Stimulated activated CD4-positive, alpha-beta T cell treated with anti-CD3 and anti-CD28 coated beads, Interleukin-4, amount 100 ng/mL, for 1 hour (primary cell): ENCODE measurements at places on chromosomes 4 and X.

GRCh38 chrX:85517994-85518718 is 138.7 kb upstream of the POF1B start:
- DNase-seq: no peak

GRCh38 chr4:98581126-98581525 is 77.3 kb downstream of the TSPAN5 start:
- DNase-seq: no peak

GRCh38 chr4:153927451-153927850 is 138.6 kb upstream of the SFRP2 start:
- no peak for DNase-seq

- no peak for DNase-seq
Measured at GRCh38 chr4:181702864-181703495, 540.2 kb upstream of the TENM3 start.

DNA sequence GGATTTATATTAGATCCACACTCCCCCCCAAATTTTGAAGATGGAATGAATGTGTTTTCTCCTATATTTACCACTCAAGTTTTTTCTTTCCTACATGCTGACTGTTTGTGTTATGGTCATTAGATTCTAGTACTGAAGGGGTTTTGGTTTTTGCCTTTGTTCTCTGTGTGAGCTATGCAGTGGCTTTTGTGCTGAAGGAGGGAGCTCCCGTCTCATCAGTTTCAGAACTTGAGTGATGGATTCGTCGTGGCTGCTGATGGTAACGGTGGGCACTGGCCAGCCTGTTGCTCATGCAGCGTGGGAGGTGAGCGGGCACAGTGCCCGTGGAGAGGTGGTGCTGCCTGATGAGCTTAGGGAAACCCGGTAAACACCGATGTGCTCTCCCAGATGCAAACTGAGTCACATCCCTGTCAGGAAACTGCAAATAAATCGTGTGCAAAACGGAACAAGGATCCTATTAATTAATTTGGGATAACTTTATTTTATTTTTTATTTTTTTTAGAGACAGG is 101.5 kb downstream of the SORBS2 start:
- no peak for DNase-seq

- no peak for DNase-seq
Measured at GRCh38 chr4:81030061-81030980, at the start of gene BMP3. Gene BMP3 (plus strand): TSS chr4:81030708. CDS start chr4:81031285, 577 bp downstream.

DNA sequence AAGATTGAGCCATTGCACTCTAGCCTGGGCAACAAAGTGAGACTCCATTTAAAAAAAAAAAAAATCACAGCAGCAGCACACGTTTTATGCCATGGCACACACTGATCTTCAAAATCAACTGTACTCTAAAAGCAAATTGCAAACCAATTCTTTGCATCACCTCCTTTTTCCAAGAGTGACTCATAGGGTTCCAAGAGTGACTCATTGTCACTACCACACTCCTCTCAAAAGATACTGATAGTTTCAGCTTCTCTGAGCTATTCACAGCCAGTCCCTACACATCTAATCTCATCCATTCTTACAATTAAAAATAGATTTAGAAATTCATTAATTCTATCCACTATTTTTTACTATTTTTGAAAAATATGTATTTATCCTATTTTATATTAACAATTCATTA is 1494.9 kb upstream of the AGA start:
- DNase-seq: no peak

GRCh38 chr4:176925962-176926361 is 133.2 kb upstream of the VEGFC start:
- no peak for DNase-seq

DNA sequence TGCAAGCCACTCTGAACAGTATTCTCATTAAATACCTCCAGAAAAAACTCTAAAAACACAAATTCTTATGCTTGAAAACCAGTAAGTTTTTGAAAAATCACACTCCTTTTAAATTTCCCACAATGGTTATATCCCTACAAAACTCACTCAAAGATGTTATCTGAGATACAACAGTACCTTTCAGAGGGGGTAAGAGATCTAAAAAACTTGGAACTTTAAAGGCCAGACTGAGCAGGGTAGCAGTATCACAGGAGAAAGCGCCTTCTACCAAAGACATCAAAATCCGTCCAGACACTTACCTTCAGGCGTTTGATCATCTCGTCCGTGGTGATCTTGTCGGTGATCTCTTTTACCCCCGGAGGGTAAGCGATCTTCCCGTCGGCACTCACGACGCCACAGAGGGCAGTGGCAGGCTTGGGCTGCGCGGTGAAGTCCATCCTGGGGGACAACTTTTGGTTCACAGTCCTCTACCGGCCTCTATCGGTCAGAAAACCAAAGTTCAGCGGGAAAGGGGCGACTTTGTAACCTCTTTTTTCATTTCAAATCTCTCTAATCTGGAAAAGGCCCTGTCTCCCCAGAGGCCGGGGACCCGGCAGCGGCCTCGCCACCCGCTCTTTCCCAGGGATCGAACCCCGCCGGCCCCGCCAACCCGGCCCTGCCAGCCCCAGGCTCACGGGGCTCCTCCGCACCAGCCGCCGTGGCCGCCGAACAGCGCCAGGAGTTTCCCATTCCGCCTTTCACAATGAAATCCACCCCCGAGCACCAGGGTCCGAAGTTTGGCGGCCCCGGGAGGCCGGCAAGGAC is 1.4 kb downstream of the PDS5A start:
- peak; percentile 53 for DNase-seq

DNA sequence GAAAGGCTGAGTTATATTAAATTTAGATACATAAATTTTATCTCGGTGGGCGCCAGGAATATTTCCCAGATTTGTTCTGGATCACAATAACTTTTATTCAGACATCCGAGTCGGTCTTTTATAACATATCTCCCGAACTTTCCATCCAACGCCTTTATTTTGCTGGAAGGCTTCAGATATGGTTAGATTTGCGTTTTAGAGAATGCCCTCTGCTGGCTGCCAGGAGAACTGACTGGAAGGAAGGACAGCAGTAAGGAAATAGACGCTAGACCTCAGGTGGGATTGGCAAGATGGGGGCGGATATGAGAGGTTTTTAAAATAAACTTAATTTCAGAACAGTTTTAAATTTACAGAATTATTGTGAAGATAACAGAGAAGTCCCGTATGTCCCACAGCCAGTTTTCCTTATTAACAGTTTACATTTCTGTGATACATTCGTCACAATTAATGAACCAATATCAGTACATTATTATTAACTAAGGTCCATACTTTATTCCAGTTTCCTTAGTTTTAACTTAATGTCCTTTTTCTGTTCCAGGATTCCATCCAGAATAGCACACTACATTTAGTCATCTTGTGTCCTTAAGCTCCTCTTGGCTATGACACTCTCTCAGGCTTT is 4.6 kb upstream of the KANTR start:
- DNase-seq: peak; percentile 28

DNA sequence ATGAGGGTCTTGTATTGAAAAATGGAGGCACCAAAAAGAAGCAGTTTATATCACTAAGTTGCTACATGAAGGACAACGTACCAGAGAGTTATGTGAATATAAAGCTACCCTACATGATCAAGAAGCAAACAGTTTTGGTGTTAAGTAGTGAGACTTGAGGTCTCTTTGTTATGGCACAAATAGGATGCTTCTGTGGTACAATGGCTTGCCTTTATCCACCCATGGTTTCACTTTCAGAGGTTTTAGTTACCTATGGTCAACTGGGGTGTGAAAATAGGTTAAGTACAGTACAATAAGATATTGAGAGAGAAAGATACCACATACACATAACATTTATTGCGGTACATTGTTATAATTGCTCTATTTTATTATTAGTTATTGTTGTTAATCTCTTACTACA is 229.2 kb upstream of the SLIT2 start:
- DNase-seq: no peak

- no peak for DNase-seq
Measured at GRCh38 chrX:129790808-129791207, 11.1 kb downstream of the SASH3 start.

DNA sequence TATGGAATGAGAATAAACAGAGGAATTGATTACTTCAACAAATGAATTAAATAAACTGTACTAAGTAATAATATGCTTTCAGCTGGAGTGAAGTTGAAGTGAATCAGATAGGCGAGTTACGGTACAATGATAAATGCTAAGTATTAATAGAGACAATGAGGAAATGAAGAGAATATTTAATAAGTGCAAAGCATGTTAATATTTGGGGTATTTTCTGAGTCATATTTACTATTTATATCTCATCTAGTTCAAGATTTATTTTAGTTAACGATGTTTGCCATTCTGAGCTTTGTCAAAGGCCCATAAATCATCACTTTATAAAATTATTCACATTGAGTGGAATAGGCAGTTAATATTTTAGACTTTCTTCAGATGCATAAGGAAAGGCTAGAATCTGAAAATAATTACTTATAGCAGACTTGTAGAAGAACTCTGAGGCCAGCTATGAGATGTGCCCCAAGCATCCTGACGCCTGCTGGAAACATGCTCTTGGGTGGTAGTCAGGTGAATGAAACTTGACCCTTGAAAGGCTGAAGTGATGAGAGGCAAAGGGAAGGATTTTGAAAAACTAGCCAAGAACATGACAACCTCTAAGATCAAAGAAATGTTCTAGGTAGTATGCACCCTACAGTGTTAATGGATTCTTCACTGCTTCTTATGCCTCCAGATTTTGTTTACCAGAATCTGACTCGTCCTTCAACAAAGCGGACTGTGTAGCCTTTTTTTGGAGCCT is 133.8 kb upstream of the STIM2 start:
- no peak for DNase-seq

- no peak for DNase-seq
Measured at GRCh38 chr4:79526641-79527565, 118.9 kb upstream of the GK2 start.

DNA sequence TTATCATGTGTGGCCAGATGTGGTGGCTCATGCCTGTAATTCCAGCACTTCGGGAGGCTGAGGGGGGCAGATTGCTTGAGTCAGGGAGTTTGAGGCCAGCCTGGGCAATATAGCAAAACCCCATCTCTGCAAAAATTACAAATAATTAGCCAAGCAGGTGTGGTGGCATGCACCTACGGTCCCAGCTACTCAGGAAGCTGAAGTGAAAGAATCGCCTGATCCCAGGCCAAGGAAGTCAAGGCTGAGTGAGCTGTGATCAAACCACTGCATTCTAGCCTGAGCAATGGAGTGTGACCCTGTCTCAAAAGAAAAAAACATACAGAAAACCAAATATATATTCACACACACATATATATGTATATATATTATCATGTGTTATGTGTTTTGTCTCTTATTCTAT is 15.0 kb downstream of the APELA start:
- no peak for DNase-seq

- DNase-seq: no peak
Measured at GRCh38 chr4:38565271-38566199, 98.5 kb upstream of the KLF3 start.

GRCh38 chrX:109351557-109351956 is 130.3 kb downstream of the GUCY2F start:
- no peak for DNase-seq

- DNase-seq: no peak
Measured at GRCh38 chrX:133543654-133544053, 128.4 kb upstream of the GPC4 start.

- DNase-seq: no peak
Measured at GRCh38 chr4:2168469-2169319, 73.2 kb downstream of the HAUS3 start.

GRCh38 chr4:101660607-101661006 is 129.9 kb upstream of the BANK1 start:
- no peak for DNase-seq

DNA sequence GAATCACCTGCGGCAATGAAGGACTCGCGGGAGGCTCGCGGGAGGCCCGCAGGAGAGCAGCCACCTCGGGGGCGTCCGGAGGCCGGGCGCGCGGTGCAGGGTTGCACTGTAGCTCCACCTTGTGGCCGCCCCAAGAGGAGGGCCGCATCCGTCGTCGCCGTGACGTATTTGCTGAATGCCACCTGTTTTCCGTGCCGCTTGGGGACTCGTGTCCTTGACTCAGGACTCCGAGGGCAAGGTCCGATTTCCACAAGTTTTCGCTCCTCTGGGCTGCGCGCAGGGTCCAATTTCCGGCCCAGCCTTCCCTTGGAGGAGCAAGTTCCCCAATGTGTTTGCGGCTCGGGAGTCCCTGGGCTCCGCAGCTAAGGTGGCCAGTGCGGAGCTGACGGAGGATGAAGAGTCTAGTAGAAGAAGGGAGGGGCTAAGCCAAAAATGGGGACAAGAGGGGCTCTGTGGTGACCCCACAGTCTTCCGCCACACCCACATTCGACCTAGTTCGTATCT is 10.7 kb upstream of the DLG3 start:
- peak; percentile 74 for DNase-seq

DNA sequence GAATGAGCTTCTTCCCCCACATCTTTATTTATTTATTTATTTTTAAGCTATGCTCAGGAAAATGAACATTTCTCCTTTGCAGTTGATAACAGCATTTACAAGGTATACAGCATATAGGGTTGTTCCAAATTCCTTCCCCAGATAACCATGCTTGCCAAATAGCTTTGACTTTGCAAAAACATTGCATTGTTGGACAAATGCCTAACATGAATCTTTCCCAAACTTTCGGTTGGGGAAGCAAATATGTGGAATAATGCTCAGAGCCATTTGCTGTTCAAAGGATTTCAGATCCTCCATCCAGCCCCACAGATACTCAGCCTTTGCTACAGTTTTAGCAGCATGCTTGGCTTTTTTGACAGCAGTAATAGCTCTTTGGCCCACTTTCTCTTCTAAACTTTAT is 127.2 kb upstream of the AGA start:
- no peak for DNase-seq

DNA sequence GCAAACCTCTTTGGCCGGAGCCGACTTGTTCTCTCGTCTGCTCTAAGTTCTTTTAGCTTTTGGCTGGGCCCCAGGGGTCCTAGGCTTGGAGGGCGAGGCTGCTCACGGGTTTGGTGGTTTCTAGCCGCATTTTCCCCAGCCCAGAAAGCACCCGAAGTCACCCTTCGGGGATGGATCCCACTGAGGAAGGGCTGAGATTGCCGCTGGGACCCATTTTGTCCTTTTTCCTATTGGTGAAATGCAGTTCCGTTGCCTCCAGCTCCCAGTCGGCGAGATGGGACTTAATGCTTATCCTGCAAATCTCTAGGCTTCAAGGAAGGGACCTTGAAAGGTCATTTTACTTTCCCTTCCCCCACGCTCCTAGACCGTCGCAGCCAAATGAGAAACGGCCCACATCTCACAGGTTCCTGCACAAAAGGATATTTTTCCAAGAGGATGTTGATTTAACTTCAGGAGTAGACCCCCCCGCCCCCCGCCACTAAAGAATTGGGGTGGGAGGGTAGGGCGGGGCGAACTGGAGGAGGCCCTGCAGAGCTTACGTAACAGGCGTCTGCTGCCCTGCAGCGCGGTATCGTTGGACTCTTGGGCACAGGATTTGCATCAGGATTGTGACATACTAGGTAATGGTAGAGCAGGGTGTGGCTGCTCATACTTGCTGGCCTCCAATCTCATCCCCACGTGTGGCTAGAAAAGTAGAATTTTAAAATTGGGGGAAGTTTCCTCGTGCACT is 564 bp downstream of the PGK1 start:
- DNase-seq: peak; percentile 26

GRCh38 chr4:111959222-111959621 is 186.0 kb upstream of the FAM241A start:
- no peak for DNase-seq
